ENCODE measurements at places on chromosomes 16 and 17.

- no peak for DNase-seq
Measured at GRCh38 chr16:51134876-51135275, 16.2 kb downstream of the SALL1 start.

- peak; percentile 63 for DNase-seq
Measured at GRCh38 chr16:35798885-35799426, 2339.5 kb downstream of the TP53TG3F start.

DNA sequence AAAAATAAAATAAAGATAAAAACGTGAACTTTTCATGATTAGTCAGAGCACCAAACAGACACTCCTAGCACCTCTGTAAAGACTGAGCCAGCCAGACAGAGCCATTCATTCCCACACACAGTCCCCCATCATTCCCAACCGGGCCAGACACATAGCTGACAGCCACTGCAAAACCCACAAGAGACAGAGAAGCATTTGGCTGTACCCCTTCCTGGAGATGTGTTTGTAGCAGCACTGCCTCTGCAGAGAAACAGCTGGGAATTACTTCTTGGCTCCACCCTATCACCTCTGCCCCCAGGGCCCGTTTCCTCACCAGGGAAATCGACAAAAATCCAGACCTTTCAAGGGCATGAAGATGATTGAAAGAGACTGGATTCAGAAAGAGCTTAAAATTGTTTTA is 46.4 kb downstream of the MYH11 start:
- no peak for DNase-seq

DNA sequence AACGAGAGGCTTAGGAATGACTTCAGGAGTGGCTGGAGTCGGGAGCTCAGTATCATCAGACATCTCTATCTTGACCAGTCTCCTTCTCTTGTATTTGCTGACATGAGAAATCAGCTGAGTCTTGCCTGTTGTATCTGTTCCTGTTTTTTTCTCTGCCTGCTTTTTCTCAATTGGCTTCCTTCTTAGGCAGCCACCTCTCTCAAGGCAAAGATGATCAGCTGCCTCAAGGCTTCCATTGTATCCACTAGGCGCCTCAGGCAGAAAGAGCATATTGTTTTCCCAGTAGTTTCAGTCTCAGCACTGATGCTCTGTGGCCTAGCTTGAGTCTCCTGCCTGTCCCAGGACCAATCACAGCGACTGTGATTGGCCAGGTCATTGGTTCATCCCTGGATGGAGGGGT is 306.2 kb downstream of the CPPED1 start:
- no peak for DNase-seq

DNA sequence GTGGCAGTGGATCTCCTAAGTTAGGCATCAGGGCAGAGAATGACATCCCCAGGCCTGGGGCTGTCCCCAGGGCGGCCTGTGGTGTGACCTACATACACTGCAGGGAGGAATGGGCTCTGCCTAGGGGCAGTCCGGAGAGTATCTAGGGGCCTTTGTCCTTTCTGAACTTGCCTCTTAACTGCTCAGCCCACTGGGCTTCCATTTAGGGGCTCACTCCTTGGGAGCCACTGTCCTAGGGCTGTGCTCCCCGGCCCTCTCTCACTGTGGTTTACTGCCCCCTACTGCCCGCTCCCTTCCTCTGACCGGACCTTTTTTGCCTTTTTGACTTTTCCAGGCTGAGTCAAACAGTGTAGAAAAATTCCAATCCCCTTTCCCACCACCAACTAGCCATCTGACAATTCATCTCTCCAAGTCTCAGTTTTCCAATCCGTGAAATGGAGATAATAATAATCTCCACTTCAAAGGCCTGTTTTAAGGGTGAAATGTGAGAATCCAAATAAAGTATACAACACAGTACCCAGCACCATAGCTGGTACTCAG is 66.8 kb downstream of the DNAH3 start:
- DNase-seq, result peak; percentile 37

GRCh38 chr16:6020162-6020985 is 922.8 kb upstream of the EEF2KMT start:
- DNase-seq, result no peak

GRCh38 chr16:82331974-82332750 is 162.1 kb upstream of the MPHOSPH6 start:
- peak; percentile 93 for DNase-seq

GRCh38 chr17:64998436-64999190 is 57.9 kb downstream of the GNA13 start:
- no peak for DNase-seq

- DNase-seq, result no peak
Measured at GRCh38 chr17:43644081-43644480, 17.6 kb downstream of the MEOX1 start.

GRCh38 chr17:79607940-79608623 is 2.8 kb downstream of the RBFOX3 start:
- DNase-seq, result no peak

DNA sequence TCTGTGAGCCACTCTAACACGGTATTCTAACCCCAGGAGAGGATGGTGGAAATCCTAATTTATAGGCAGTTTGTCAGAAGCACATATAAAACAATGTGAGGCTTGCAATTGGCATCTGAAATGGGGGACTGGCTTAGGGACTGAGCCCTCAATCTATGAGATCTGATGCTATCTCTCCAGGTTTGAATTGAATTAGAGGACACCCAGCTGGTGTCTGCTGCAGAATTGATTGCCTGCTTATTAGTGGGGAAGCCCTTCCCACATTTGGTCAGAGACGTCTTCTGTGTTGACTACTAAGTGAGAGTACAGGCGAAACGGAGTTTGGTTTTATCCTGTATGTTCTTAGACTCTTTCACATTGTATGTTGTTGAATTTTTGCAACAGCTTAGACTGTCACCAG is 13.6 kb upstream of the TMIGD1 start:
- DNase-seq, result no peak

DNA sequence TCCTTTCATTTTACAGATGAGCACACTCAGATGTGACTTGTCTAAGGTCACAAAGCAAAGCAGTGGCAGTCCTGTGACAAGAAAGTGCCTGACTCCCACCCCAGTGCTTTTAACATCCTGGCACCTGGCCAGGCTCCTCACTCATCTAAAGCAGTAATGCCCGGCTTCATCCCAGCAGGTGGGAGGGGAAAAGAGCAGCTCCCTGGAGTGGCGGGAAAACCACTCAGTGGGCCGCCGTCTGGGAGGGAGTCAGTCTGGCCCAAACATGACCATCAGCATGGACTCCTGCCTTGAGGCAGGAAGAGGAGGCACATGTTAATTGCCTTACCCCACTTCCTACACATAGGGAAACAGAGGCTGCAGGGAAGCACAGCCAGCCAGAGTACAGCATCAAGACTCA is 2.6 kb downstream of the PCGF2 start:
- DNase-seq, result peak; percentile 87

GRCh38 chr16:23742766-23743165 is 12.1 kb upstream of the CHP2 start:
- no peak for DNase-seq

DNA sequence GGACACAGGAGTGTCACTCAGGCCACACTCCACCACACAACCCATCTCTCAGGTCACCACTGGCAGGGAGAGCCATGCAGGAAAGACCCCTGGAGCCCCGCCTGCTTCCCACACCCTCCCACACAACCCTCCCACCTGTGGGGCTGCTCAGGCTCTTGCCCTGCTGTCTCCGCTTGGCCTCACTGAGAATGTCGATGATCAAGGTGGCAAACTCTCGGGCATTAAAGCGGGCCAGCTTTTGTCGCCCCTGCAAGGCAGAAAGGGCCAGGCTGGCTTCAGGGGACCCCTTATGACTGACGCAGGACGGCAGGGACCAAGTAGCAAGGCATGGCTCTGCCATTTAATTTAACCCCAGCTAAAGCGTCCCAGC is 8.5 kb downstream of the TP53I13 start:
- no peak for DNase-seq
